ENCODE measurements at places on chromosomes 7 and 10. TPM values are rescaled to one million over a fixed set of nuclear protein-coding genes. Genes with fewer than 3 reads are reported as not detected.

GRCh38 chr10:123241391-123242141 is 87.4 kb downstream of the BUB3 start:
- no peak for DNase-seq

DNA sequence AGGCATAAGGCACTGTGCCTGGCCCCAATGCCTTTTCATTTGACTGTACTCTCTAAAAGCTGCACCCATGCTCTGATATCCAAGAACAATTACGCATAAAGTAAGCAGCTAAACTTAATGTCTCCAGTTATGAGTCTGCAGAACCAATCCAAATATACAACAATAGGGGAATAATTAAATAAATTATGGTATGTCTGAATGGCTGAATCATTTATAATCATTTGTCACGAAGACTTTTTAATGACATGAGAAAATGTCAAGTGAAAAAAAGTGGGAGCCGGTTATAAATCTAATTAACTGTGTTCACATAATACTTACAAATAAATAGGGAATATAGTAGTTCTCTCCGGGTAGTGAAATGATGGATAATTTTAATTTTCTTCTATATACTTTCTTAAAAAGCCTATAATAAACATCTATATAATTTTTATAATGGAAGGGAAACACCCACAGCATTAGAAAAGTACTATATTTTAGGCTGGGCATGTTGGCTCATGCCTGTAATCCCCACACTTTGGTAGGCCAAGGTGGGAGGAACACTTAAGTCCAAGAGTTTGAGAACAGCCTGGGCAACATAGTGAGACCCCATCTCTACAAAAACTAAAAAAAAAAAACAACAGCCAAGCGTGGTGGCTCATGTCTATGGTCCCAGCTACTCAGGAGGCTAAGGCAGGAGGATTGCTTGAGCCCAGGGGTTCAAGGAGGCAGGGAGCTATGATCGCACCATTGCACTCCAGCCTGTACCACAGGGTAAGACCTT is 14.2 kb downstream of the SLC37A3 start:
- DNase-seq: no peak

DNA sequence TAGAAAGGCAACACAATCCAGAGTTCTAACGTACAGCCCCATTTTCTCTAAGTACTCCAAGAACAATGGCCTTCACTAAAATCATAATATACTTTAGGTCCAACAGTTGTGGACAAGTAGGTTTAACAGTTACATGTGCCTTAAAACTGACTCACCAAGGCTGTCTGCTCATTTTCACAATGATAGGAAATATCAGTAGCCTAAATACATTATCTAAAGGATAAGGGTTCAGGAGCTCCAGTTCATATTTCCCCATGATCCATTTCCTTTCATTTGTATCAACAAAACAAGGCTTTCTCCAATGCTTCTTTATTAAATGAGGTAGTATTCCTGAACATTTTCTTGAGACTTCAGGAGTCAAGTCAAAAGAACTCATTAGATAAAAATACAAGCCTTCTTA is 164.0 kb downstream of the SLC25A13 start:
- no peak for DNase-seq

- DNase-seq: no peak
Measured at GRCh38 chr7:70377957-70378356, 754.0 kb upstream of the GALNT17 start.

DNA sequence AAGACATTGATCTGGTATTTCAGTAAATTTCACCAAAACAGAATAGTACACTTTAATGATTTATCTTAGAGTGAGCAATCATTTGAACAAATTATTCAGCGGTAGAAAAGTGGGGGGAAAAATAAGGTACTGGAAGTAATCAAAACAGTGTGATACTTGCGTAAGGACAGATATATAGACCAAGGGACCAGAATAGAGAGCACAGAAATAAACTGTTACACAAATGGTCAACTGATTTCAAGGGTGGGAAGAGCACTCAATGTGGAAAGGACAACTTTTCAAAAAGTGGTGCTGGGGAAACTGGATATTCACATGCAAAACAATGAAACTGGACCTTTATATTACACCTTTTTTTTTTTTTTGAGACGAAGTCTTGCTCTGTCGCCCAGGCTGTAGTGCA is 119.9 kb downstream of the NRBF2 start:
- no peak for DNase-seq

DNA sequence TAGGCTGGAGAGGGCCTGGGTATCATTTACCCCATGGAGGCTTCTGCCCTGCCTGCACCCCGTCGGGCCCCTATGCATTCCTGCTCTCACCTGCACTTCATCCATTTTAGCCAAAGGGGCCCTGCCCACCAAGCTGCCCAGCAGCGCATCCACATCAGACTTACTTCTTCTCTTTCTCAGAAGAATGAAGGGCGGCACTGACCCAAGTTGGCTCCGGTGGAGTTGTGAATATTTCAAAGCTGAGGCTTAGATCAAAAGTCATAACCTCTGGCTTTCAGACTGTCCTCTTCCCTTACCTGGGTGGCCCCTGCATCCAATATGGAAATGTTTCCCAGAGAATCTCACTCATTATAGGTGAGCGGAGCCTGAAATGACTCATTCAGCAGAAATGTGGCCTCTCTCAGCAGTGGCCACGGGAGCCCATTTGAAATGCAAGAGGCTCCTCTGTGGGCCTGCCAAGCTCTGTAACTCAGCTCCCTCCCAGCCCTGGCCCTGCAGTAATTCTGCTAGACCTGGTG is 117.6 kb upstream of the TCF7L2 start:
- peak; percentile 15 for DNase-seq

- DNase-seq: no peak
Measured at GRCh38 chr10:62511238-62511637, 137.1 kb downstream of the ZNF365 start.

DNA sequence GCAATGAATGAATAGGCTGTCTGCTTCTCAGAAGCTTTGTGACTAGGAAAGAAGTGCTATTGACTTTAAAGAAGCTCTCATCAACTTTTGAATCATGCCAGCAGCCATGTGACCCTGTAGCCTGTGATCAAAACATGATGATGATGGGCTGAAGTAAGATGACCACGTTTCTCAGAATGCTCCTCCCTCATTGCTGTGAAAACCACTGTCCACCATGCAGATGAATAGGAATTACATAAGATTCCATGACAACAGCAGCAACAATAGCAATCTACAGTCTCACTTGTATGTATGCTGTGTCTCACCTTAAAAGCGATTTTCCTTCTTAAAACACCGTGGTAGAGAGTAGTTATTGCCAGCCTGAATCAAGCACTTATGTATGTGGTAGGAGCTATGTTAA is 228.4 kb downstream of the TRIL start:
- DNase-seq: no peak

DNA sequence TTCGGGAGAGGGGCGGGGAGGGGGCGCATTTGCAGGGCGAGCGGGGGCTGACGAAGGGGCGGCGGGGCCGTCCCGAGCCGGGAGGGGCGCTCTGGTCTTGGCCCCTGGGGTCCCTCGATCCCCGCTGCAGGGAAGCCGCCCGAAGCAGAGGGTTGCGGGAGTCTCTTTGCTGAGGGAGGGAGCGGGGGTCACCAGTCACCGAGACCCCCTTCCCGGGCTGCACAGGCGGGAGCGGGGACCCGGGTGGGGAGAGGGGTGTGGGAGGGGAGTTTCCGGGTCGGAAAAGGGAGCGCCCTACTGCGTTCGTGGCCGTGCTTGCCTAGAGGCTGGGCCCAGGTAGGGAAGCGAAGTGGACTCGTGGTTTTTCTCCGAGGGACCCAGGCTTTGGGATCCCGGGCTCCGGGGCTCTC is 422 bp downstream of the AP1S1 start:
- DNase-seq: no peak

GRCh38 chr10:132972986-132973902 is 30.9 kb upstream of the CFAP46 start:
- DNase-seq: no peak

- no peak for DNase-seq
Measured at GRCh38 chr10:86437447-86437846, 70.9 kb upstream of the GRID1 start.

DNA sequence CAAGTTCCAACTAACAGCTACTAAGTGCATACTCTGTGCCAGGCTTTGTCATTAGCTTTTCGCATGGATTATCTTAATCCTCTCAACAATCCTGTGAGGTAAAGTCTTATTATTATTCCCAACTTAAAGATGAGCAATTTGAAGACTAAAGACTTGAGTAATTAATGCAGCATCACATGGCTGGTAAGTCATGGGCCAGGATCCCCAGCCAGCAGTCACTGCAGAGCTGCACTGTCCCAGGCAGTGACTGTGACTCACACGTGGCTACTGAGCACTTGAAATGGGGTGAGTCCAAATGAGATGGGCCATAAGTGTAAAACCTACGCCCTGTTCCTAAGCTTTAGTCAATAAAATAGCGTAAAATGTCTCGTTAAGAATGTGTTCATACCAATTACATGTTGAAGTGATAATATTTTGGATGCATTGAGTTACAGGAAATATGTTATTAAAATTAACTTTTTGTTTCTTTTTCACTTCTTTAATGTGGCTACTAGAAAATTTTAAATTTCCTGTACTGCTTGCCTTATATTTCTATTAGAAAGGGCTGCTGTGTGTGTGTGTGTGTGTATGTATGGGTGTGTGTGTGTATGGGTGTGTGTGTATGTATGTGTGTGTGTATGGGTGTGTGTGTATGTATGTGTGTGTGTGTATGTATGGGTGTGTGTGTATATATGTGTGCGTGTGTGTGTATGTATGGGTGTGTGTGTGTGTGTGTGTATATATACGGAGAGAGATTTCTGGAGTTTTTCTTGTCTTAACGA is 756.3 kb downstream of the AUTS2 start:
- no peak for DNase-seq

Gene FFAR4
- not detected for total RNA-seq

GRCh38 chr10:19628767-19629560 is 187.3 kb upstream of the PLXDC2 start:
- no peak for DNase-seq

Gene SPDYE1
- not detected for total RNA-seq

DNA sequence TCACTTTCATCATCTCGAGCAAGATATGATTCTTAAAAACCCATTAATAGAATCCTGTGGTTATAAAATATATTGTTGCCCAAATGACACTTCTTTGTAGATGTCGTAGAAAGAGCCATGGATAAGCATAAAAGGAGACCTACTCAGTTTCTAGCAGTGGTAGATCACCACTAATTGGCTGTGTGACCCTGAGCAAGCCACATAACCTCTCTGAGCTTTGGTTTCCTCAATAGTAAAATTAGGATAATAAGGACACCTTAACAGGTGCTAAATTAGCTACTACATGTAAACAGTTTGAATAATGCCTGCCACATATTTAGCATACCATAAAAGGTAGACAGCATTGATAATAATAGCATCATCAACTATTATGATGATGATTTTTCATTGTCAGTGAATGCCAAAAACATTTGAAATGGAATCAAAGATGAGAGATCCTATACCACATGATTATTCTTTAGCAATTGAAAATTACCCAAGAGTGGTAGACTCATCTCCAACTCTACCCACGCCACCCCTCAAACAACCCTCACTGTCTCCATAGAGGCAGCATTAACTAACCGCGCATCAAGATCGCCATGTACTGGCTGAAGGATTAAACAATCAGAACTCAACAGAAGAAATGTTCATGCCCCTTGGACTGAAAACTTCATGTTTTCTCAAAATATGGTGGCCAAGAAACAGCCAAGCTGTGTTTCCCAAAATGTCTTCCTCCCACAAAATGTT is 45.8 kb downstream of the CHST15 start:
- DNase-seq: no peak

- no peak for DNase-seq
Measured at GRCh38 chr10:7626283-7626682, 40.5 kb downstream of the ITIH5 start.

Gene PTF1A
- total RNA-seq: not detected

GRCh38 chr10:23095966-23096801 is 805 bp downstream of the MSRB2 start:
- no peak for DNase-seq

GRCh38 chr10:23111517-23112286 is 16.3 kb downstream of the MSRB2 start:
- DNase-seq: no peak

Gene SPDYE16
- not detected for total RNA-seq

DNA sequence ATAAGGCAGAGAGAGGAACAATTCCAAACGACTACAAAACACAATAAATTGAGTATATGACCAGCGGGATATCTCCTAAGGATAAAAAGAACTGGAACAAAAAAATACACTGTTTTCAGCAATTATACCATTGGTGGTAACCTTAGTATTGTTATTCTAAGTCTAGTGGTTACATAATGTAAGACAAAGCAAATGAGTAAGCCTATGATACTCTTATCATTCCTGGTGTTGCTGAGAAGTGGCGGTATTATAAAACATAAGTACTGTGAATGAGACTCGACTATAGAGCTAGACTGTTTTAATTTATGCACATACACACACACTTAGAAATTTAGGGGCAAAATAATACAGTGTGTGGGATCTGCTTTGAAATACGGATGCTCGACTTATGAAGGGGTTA is 107.7 kb downstream of the NRBF2 start:
- DNase-seq: no peak

DNA sequence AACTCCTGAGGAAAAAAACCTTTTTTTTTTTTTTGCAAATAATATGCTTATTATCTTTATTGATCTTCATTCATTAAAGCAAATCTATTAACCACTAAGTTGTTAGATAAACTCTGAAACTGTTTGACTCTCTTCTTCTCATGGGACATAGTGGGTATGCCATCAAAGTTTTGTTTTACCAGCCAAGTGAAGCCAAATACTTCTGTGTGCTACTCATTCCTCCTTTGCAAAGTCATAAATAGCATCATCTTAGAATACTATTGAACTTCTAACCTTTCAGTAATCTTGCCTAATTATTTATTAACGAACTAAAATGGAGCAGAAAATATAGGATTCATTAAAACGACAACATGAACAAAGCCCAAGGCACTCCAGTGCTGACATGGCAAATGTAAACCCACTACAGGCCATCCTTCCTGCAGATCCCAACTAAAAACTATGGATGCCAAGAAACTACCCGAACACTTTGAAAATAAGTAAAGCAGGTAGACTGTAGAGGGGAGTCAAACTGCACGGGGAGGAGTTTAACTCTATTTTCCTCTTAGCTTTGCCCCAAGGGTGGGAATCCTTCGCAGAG is 61.2 kb upstream of the ODAD2 start:
- DNase-seq: no peak

DNA sequence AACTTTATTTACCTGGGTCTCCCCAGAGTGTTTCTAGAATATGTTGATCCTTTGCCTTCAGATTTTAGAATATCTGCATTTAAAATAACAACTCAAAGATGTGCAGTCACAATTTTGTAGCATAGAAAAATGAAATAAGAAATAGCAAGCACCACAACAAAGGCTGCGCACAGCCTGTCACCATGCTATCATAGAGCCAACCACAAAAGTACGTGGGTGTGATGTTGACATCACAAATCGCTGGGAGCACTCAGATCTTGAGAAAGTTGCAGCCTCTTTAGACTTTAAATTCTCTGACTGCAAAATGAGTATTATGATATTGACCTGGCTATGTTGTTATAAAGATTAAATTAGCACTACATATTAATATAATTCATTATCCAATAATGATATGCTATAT is 177.9 kb downstream of the TNS3 start:
- DNase-seq: no peak

- DNase-seq: no peak
Measured at GRCh38 chr7:138658889-138659288, 42.3 kb downstream of the SVOPL start.
